GM12878 (cell line): ENCODE measurements at places on chromosomes 11 and 22. TPM values are rescaled to one million over a fixed set of nuclear protein-coding genes. Genes with fewer than 3 reads are reported as not detected.

Gene HSCB
- total RNA-seq: 15.3 and 16.0 TPM in 2 replicates

Gene EIF4ENIF1
- total RNA-seq: 36.5 and 37.7 TPM in 2 replicates

Gene ACCS
- 25.2 and 25.4 TPM in 2 replicates for total RNA-seq

- no peak overlapping the region for H3K27ac ChIP-seq
- no peak overlapping the region for H3K4me3 ChIP-seq
- no peak for DNase-seq
- H3K4me1 ChIP-seq: peaks cover 7% of the 10 kb centered on the region
- peaks cover 4% of the 10 kb centered on the region; the same call in 1 of the 2 replicates for H3K36me3 ChIP-seq
Measured at GRCh38 chr11:66848671-66849500, 5.6 kb downstream of the RCE1 start.

DNA sequence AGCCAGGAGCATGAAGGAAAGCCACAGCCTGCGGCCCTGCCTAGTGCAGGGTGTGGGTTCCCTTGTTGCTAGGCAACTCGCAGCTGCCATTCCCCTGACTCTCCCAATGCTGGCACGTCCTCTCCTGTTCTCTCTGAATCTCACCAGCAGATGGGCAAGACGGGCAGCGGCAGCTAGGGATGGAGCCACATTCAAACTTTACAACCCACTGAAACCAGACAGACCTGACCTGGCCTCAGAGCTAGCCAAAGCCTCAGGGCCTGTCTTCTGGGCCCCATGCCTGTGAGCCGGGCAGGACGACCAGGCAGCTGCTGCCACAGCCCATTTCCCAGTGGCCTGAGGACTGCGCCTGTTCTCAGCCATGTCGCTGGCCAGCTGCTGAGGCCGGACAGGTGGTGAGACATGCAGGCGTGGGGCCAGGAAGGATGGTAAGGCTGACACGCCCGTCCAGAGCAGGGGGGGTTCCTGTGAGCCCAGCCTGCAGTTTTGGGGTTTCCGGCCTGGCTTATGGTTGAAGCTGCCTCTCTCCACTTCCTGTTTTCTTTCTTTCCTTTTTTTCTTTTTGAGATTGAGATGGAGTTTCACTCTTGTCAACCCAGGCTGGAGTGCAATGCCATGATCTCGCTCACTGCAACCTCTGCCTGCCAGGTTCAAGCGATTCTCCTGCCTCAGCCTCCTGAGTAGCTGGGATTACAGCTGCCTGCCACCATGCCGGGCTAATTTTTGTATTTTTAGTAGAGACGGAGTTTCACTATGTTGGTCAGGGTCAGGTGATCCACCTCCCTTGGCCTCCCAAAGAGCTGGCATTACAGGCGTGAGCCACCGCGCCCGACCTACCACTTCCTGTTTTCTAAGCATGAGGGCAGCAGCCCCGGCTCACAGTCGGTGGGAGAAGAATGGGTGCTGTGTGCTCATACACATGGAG is 4.1 kb downstream of the SUN2 start:
- H3K27ac ChIP-seq: peak overlapping the region; percentile 93
- peak overlapping the region; percentile 61 for H3K4me3 ChIP-seq
- peaks cover 29% of the 10 kb centered on the region for H3K36me3 ChIP-seq
- H3K4me1 ChIP-seq: peaks cover 27% of the 10 kb centered on the region
- DNase-seq: peak; percentile 65

DNA sequence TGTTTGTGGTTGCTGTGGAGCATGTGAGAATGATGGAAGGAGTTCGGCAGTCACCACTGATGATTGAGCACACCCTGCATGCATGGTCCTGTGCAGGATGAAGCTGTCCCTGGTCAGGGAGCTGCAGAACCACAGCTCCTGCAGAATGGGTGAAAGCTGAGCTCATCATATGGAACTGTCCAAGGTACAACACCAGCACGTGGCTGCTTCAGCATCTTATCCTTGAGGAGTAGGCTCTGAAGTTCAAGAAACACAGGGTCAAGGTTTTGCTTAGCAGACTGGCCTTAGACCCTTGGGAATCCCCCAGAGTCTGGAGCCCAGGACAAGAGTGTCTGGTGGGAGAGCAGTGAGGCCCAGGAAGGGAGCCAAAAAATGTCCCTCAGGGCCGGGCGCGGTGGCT is 182.4 kb upstream of the LARGE1 start:
- no peak for DNase-seq
- no peaks in the 10 kb centered on the region for H3K27me3 ChIP-seq
- no peak overlapping the region for H3K4me3 ChIP-seq
- H3K36me3 ChIP-seq: no peaks in the 10 kb centered on the region
- no peak overlapping the region for H3K27ac ChIP-seq
- H3K4me1 ChIP-seq: no peaks in the 10 kb centered on the region

DNA sequence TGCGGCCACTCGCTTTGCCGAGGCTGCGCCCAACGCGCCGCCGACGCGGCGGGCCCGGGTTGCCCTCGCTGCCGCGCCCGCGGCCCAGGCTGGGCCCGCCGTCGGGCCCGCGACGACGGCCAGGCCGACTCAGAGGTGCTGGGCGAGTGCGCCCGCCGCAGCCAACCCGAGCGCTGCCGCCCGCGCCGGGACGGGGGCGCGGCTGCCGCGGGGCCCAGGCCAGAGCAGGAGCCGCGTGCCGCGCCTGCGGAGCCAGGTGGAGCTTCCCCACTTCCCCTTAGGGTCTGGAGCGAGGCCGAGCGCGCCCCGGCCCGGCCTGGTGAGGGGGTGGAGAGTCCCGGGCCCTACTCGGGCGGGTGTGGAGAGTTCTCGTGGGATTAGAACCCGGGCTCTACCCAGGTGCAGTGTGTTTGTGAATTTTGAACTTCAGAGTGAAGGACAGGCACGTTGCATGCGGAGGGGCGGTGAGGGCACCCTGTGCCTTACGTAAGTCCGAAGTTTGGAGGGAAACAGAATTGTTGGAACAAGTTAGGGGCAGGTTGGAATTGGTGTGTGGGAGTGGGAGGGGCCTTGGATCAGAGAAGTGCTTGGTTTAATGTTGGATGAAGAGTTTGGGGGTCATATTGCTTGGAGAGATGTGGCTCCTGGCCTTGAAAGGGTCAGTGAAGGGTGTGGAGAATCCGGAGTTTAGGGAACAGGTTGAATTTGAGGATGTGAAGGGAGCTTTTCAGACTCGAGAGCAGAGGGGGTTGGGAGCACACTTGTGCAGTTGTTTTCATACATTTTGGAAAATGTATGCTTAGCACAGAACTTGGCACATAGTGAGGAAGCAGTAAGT is 697 bp downstream of the RNF169 start:
- H3K27me3 ChIP-seq: no peaks in the 10 kb centered on the region
- H3K36me3 ChIP-seq: no peaks in the 10 kb centered on the region
- DNase-seq: no peak
- peaks cover 15% of the 10 kb centered on the region for H3K4me1 ChIP-seq
- H3K27ac ChIP-seq: peak overlapping the region; percentile 72

- no peak overlapping the region for H3K4me3 ChIP-seq
- H3K4me1 ChIP-seq: peaks cover 9% of the 10 kb centered on the region
- no peak for DNase-seq
- H3K27me3 ChIP-seq: no peaks in the 10 kb centered on the region
- H3K36me3 ChIP-seq: peaks cover 10% of the 10 kb centered on the region
Measured at GRCh38 chr11:47573321-47573720, 5.4 kb downstream of the KBTBD4 start.

DNA sequence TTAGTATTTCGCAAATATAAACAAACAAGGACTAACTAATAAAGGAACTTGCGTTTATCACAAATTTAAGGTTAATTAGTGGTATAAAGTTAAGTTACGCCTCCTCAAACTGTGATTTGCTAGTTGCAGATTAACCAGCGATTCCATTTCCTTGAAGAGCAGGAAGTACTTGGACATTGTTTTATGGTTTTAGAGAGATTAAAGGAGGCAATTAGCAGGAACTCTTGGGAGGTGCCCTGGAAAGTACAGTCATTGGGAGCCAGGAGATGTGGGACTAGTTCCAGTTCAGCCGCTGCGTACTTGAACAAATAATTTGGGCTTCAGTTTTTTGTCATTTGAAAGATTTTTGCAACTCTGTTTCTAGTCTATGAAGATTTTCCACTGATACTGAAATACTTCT is 3.3 kb downstream of the FAM118B start:
- no peak overlapping the region for H3K4me3 ChIP-seq
- H3K27me3 ChIP-seq: no peaks in the 10 kb centered on the region
